ENCODE measurements at places on chromosomes 2 and 18.
A peak's percentile ranks its signal among the peaks of the same experiment; 100 is the strongest.

- peak; percentile 63 for DNase-seq
Measured at GRCh38 chr2:127508631-127509034, 17.7 kb downstream of the IWS1 start.

- DNase-seq = no peak
Measured at GRCh38 chr2:137870682-137871081, 93.6 kb upstream of the HNMT start.

DNA sequence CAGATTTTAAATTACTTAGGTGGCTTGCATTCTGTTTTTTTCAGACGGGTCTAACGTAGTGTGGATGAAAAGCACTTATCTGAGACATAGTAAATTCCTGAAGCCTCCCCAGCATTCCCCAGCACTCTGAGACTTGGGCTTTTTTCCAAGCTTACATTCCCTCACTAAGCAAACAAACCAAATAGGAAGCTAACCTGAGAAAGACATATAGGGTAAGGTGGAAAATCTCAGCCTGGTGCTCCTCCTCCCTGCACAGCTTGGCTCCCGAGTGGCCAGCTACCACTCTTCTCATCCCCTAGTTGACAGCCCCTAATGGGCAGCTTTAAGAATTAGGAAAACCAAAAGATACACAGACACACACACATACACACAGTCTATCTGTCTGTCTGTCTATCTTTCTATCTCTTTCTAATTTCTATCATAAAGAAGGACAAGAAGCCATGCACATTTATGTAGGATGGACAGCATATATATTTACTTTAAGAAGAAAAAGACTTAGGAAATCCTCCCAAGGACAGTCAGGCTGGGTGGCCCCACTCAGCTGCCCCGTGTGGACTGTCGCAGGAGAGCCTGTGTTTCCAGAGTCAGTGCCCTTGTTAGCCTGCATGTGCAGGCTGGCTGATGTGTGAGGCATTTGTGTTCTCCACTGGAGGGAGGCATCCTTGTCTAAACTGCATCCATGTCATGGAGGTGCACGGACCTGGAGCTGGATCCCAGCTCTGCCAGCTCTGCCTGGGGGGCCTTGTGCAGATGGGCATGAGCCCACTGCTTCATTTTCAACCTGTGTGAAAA is 8.2 kb downstream of the CNNM3 start:
- no peak for DNase-seq

DNA sequence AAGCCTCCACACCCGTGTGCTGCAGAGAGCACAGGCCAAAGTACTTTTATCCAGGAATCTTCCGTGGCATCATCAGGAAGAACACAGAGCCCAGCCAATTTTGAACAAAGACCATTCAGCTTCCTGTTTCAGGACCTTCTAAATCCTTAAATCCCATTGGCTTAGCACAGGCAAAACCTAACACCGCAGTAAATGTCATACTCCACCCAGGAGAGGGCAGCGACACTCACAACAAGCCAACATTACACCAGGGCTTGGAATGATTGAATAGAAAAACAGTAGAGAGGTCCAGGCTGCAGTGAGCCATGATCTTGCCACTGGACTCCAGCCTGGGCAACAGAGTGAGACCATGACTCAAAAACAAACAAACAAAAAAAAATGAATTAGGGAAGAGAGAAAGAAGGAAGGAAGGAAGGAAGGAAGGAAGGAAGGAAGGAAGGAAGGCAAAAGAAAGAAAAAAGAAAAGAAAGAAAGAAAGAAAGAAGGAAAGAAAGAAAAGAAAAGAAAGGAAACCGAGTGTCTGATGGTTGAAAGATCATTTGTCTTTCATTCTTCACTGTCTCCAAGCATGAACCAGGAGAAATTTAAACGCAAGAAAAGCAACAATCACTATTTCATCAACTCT is 144.6 kb upstream of the SATB2 start:
- DNase-seq = peak; percentile 28

DNA sequence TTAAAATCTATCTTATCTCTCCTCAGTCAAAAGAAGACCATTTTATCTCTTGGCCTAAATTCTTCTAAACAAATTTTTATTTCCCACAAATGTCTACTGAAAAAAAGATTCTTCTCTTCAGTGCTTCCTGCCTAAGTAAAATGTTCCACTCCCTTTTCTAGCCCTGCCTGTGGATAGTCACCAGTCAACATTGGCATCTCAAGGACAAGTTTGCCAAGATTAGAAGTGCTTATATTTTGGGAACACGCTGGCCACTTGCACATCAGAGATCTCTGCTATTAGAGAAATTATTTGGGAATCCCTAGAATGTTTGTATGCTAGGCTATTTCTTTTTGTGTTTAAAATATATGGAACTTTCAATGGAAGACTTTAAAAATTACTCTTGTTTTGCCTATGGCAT is 758.2 kb upstream of the CDH7 start:
- no peak for DNase-seq

DNA sequence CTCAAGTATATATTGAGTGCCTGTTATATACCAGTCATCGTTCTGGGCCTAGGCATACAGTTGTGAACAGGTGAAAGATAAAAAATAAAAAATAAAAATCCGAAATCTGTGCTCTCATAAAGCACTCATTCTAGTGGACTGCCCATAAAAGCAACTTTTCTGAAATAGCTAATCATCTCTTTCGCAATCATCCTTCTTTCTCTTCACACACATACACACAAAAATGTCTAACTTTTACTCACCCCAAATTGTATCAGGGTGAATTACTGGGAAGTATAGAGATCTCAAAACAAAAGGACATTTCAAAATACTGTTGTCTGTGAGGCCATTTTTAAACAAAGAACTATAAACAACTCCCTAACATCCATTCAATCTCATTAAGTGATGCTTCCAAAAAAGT is 29.6 kb upstream of the ORC2 start:
- no peak for DNase-seq

- DNase-seq = no peak
Measured at GRCh38 chr2:25491003-25491696, 149.4 kb upstream of the DNMT3A start.

- no peak for DNase-seq
Measured at GRCh38 chr2:235264121-235264493, 229.7 kb upstream of the AGAP1 start.

DNA sequence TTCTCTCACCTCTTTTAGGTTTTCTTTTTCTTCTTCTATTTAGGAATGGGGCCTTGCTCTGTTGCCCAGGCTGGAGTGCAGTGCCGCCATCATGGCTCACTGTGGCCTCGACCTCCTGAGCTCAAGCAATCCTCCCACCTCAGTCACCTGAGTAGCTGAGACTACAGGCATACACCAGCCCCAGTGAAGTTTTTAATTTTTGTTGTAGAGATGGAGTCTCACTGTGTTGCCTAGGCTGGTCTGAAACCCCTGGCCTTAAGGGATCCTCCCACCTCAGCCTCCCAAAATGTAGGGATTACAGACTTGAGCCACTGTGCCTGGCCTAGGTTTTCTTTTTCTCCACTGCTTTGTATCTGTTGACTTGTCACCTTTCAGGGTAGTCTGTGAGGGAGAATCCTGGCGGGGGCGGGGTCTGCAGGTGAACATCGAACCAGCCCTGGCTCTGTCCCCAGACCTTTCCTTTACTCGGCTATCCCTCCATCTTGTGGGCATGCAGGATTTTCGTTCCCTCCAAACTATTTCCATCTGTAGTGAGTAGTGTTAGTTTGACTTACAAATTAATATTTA is 21.7 kb downstream of the NCK2 start:
- DNase-seq = no peak

DNA sequence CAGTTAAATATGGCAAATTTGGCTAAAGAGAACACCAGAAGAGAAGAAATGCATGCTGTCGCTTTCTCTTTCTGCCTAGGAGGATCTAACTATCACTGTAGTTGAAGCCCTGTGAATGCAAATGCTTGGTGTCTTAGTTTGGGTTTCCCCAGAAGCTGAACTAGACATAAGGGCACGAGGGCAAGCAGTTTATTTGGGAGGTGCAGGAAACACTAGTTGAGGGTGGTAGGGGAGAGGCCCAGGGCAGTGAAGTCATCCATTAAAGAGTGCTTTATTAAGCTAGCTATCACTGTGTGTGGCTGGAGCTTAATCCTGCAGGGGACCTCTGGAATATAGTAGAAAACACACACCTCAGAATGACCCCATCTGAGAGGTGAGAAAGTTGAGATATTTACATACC is 639.8 kb upstream of the ZEB2 start:
- no peak for DNase-seq
